Gastrocnemius medialis (tissue), 4 donors: ENCODE measurements at places on chromosomes 13 and 19. TPM values are rescaled to one million over a fixed set of nuclear protein-coding genes. Genes with fewer than 3 reads are reported as not detected.

The GPR42 gene
- total RNA-seq = not detected

The NKG7 gene
- not detected for total RNA-seq

The ZNF320 gene
- total RNA-seq = 2.7 TPM

The BST2 gene
- total RNA-seq = 20.7 TPM

The DNAAF3 gene
- not detected for total RNA-seq

The LILRB1 gene
- not detected for total RNA-seq

The C19orf81 gene
- total RNA-seq = not detected

The ZNF446 gene
- total RNA-seq = 8.9 TPM

The TRAPPC2B gene
- total RNA-seq = 41.6 TPM

The GRK1 gene
- not detected for total RNA-seq

The GPR12 gene
- total RNA-seq = not detected

The C13orf46 gene
- 0.10 TPM for total RNA-seq

The SUPT5H gene
- total RNA-seq = 99.9 TPM

The KCNN1 gene
- total RNA-seq = not detected

The ZNF846 gene
- 0.63 TPM for total RNA-seq

The LCP1 gene
- total RNA-seq = 3.7 TPM

The PRRG2 gene
- 1.4 TPM for total RNA-seq

The TMIGD2 gene
- total RNA-seq = not detected

The MAB21L1 gene
- total RNA-seq = 3.5 TPM

The CPB2 gene
- not detected for total RNA-seq

The NANOS2 gene
- not detected for total RNA-seq

The SRRM5 gene
- total RNA-seq = not detected

The CACNG8 gene
- total RNA-seq = 0.02 TPM

The DIRAS1 gene
- 2.0 TPM for total RNA-seq

The ZNF560 gene
- total RNA-seq = 0.20 TPM

The MICU2 gene
- 126 TPM for total RNA-seq

The PET100 gene
- total RNA-seq = 12.2 TPM

The ZNF737 gene
- 5.4 TPM for total RNA-seq

The UBE2L5 gene
- total RNA-seq = not detected

The MIER2 gene
- 16.5 TPM for total RNA-seq

The TPTE2 gene
- total RNA-seq = not detected

The ZNF534 gene
- not detected for total RNA-seq

The LIM2 gene
- not detected for total RNA-seq

The ZNF575 gene
- total RNA-seq = not detected

The LYL1 gene
- total RNA-seq = 2.6 TPM

The ZNF829 gene
- 1.4 TPM for total RNA-seq
